ENCODE measurements at places on chromosomes 7 and 10.

DNA sequence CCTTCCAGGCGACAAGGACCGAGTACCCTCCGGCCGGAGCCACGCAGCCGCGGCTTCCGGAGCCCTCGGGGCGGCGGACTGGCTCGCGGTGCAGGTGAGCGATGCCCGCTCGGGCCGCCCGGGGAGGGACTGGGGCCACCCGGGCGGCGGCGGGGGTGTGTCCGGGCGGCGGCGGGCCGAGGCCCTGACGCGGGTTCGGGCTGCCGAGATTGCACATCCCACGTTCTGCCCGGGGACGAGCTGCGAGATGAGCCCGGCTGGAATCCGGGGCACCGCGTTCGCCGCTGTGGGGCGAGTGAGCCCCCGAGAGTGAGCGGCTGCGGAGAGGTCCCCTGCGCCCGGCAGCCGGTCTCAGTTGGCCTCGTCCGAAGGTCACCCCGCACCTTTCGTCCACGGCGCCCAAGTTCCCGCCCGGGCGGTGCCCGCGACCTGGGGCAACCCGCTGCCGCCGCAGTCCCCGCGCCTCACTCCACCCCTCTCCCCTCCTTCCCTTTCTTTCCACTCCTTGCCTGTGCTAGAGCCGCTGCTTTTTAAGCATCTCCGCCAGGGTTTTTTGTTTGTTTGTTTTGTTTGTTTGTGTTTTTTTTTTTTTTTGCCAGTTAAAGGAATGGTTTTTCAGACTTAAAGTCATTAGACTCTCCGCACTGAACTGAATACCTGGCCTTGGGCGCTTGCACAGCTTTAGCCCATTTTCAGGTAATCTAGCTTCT is 515 bp downstream of the RALA start:
- no peak for DNase-seq

DNA sequence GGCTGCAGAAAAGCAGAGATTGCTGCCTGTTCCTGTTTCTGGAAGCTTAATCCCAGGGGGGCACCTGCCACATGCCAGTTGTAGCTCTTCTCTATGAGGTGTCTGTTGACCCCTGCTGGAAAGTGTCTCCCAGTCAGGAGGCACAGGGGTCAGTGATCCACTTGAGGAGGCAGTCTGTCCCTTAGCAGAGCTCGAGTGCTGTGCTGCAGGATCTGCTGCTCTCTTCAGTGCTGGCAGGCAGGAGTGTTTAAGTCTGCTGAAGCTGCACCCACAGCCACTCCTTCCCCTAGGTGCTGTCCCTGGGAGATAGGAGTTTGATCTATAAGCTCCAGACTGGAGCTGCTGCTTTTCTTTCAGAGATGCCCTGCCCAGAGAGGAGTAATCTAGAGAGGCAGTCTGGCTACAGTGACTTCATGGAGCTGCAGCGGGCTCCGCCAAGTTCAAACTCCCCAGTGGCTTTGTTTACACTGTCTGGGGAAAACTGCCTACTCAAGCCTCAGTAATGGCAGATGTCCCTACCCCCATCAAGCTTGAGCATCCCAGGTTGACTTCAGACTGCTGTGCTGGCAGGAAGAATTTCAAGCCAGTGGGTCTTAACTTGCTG is 57.6 kb upstream of the CROT start:
- DNase-seq: no peak

- no peak for DNase-seq
Measured at GRCh38 chr10:113044016-113044755, 94.1 kb downstream of the TCF7L2 start.

DNA sequence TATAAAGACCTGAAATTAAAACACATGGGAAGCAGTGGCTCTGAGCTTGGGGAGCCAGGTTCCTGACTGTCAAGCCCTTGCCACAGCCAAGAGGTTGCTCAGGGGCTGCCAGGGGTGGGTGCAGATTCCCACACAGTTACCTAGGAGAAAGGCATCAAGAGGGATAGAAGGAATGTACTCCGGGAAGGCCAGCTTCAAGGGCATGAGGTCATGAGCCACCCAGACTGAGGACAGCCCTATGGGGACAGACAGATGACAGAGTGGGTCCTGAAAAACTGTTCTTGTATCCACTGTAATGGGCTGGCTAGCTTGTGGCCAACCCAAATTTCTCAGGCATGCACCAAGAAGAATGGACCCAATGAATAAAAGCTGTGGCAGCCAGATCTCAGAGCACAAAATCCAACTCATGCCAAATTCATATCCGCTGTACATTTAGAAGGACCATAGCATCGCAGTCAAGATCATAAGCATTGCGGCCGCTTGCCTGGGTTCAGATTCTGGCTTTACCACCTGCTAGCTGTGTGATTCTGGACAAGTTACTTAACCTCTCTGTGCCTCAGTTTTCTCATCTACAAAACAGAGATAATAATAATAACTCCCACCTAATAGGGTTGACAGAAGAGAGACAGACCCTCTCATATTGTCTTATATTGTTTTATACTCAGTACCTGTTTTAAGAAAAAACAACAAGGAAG is 44.9 kb upstream of the KCNMA1 start:
- no peak for DNase-seq

DNA sequence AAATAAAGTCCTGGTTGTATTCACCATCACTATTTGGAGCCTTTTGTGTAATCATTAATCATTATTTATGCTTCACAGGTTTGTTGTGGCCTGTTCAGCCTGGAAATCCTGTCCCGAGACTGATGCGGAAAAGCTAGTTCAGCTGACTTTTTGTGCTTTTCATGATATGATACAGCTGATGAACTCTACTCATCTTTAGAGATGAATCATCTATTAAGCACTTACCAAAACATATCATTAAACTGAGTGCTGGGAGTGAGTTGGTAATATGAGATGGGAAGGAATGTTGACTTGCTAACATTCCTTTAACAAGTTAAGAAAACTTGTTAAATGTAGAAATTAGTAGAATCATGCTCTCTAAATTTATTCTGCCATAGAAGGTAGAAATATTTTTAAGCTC is 53.0 kb downstream of the CROT start:
- no peak for DNase-seq

- DNase-seq: no peak
Measured at GRCh38 chr7:138934367-138934766, 46.8 kb downstream of the KIAA1549 start.

DNA sequence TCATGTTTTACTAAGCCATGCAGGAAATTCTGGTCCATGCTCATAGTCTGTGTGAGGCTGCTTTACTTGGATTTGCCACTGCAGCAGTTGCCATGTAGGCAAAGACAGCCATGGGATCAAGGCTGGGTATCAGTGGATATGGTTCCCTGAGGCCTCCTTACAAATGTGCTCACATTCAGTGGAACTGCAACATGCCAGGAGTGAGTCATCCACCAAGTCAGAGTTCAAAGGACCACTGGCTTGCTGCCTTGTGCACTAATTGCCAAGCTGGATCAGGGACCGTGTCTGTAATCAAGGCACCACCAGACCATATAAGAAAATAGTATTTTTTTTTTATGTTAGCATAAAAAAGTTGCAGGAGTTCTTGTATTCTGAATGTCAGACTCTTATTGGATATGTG is 101.0 kb downstream of the CDCA7L start:
- DNase-seq: no peak

DNA sequence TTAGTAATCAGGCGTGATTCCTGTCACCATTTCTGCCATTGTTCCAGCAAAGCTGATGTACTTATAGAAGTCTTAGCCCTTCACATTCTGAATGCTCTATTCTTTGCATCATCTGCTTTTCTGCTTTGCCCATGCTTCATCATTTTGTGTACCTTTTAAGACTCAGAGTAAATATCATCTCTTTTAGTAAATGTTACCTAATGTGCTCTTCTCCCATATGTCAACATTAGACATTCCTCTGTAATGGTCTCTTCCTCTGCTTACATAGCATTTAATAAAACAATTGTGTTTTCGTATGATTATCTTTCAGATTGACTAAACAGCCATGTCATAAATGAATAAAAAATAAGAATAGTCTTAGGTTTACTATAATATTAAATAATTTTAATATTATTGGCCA is 719.6 kb upstream of the GRM3 start:
- no peak for DNase-seq

DNA sequence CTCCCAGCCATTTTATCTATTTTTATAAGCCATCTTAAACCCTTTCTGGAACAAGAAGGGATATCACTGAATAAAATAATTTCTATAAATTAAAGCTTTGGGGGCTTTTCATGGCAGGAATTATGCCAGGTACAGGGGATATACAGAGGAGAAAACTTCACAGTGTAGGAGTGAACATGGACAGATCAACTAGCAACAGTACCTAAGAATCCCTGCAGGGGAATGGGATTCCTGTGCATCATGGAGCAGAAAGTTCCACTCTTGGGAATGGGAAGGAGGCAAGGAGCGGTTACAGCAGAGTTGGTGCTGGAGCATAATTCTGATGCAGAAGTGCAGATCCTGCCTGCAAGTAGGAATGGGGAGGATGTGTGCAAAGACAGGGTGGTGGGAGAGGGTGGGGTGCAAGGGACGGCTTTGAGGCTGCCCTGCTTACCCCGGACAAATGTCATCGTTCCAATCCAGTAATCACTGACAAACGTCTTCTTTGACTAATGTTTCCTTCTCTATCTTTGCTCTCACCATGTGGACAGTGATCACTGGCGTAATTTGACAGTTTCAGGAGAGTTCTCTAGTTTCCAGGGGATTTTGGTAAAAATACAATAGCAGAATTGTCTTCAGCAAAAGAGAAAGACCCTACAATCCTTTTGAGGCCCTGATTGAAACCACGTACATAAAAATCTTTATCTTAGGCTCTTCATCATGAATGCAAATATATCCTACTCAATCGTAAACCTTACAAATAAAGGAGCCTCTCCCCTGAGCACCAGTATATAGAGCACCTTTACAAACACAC is 196.7 kb downstream of the HECW1 start:
- DNase-seq: no peak

GRCh38 chr10:48533540-48533939 is 71.3 kb downstream of the ARHGAP22 start:
- no peak for DNase-seq

DNA sequence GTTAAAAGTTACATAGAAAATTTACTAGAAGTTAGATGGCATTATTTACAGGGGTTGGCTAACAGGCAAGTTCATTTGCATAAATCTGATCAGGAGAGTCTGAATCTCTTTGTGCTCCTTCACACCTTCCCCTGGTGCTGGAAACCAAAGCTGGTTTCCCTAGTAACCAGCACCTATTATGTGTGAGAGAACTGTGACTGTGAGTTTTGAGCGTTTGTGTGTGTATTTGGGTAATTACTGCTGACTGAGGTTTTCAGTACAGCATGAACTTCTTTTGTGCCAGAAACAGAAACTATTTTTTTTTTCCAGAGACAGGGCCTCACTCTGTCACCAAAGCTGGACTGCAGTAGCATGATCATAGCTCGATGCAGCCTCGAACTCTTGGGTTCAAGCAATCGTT is 10.3 kb upstream of the IFIT1B start:
- DNase-seq: no peak

GRCh38 chr7:7311001-7311400 is 128.7 kb downstream of the C1GALT1 start:
- no peak for DNase-seq

- DNase-seq: no peak
Measured at GRCh38 chr7:98956937-98957336, 78.6 kb downstream of the TRRAP start.

- no peak for DNase-seq
Measured at GRCh38 chr10:122018491-122018890, 29.5 kb downstream of the TACC2 start.

DNA sequence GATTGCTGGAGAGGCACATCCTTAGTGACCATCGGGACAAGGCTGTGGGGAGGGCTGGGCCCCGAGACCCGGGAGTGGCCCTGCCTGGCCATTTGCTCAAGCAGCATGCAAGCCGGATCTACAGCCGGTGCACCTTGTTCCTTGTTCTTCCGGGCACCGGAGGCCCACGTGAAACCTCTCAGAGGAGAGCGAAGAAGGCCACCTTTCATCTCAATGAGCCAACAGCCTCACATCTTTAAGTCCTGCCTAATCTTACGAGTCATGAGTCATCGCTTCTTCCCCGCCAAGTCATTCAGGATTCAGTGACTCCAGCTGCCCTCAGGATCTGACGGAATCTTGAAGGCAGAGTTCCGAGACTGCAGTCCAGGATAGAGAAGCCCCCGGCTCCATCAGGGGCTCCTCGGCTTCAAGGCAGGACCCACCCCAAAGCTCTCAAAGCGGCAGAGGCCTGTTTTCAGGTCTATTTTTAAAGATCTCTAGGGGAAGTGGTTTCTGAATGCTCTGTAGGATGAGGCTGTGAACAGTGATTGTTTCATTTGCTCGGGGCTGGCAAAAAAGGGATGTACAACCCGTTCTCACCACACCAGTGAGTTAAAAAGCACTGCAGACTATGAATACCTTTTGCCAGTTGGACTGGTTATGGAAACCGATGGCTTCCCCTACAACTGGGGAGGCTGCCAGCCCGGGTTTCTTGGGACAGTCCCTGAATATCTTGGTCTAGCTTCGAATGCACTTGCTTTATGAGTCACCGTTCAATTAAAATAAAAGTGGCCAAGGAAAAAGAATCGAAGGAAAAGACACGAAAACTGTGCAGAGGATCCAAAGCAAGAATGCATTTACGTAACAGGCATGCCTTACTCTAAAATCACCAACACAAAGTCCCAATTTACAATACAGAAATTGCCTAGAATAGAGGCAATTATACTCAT is 57.2 kb upstream of the ECHDC3 start:
- peak; percentile 38 for DNase-seq

- no peak for DNase-seq
Measured at GRCh38 chr7:76259124-76260093, 43.1 kb upstream of the HSPB1 start.

GRCh38 chr10:74194999-74195398 is 44.0 kb downstream of the ADK start:
- DNase-seq: no peak

DNA sequence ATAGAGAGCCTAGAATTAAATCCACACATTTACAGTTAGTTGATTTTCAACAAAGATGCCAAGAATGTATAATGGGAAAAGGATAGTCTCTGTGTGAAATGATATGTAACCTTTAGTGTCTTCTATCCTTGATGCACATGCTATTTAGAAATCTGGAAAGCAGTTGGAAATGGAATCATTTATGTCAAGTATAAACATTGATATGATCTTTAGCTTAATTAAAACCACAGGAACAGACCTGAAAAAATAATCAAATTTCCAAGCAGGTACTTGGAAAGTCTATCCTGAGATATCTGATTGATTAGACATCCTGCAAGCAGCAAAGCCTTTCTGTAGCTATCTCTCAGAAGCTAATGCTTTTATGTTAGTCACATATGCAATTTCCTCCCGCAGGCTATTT is 24.4 kb upstream of the SRI start:
- no peak for DNase-seq

DNA sequence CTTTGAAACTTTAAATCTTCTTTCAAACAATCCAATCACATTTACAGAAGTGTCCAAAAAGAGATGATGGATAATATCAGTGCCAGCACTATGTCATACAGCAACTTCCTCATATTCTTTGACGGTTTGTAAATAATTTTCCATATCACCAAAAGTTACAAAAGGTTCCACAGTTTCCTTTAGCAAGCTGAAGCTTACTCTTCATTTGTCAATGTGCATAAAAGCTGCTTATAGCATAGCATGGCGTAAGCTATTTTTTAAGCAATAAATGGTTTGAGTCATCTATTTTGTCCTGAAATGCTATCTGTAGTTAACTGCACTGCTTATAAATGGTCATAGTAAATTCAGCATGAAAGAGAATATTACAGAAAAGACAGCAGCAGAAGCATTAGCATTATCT is 95.1 kb downstream of the ETV1 start:
- DNase-seq: no peak

Data from stimulated activated CD8-positive, alpha-beta memory T cell treated with anti-CD3 and anti-CD28 coated beads, Interleukin-12 subunit alpha, Interleukin-12 subunit beta, amount 100 ng/mL, for 4 hours (primary cell).